Coronary artery (tissue), 2 donors: ENCODE measurements at places on chromosomes 7 and 10.
A peak's percentile ranks its signal among the peaks of the same experiment; 100 is the strongest.

DNA sequence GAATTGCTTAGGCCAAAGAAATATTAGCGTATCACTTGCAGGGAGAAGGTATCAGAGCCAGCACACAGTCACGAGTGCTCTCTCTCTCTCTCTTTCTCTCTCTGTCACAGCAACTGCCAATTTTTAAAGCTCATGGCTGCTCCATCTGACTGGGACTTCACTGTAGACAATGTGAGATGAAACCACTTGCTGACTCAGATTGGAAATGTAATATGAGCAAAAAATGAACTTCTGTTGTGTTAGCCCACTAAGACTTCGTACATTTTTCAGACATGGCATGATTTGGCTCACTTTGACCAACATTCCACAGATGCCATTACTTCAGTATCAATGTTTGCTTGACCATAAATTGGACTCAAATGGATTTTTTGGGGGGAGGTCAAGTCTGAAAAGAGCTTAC is 68.1 kb downstream of the DGKB start:
- no peak for DNase-seq

GRCh38 chr10:123154711-123155505 is 706 bp downstream of the BUB3 start:
- DNase-seq: peak; percentile 78

- no peak for DNase-seq
Measured at GRCh38 chr7:45647967-45648670, 74.0 kb downstream of the ADCY1 start.

DNA sequence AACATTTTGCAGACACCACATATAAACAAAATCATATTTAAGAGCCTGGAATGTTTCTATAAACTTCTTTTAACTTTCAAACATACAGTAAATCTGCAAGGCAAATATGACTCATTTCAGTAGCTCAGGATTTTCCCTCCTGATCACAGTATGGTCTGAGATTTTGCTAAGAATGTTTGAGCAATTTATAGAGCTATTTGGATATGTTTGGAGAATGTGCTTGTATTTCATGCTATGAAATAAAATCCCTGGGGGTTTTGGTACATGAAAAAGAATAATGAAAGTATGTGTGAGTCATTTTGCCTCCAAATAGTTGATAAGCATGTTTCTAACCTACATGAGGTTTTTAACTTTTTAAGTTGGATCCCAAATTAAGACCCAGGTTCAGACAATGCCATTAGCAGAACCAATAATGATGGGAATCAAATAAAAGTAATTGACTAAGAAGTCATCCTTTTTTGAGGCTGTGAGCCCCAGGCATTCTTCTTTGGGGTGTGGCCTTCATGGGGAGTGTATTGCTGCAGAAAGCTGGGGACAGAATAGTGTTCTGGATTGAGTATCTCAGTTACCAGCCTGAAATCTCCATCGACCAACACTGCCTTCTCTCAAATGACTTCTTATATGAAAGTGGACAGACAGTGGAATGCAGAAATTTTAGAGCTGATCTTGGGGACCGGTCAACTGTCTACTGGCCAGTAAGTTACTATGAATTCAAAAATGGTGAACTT is 66.1 kb upstream of the AGBL3 start:
- no peak for DNase-seq

GRCh38 chr7:107622429-107622828 is 38.2 kb upstream of the SLC26A4 start:
- no peak for DNase-seq

DNA sequence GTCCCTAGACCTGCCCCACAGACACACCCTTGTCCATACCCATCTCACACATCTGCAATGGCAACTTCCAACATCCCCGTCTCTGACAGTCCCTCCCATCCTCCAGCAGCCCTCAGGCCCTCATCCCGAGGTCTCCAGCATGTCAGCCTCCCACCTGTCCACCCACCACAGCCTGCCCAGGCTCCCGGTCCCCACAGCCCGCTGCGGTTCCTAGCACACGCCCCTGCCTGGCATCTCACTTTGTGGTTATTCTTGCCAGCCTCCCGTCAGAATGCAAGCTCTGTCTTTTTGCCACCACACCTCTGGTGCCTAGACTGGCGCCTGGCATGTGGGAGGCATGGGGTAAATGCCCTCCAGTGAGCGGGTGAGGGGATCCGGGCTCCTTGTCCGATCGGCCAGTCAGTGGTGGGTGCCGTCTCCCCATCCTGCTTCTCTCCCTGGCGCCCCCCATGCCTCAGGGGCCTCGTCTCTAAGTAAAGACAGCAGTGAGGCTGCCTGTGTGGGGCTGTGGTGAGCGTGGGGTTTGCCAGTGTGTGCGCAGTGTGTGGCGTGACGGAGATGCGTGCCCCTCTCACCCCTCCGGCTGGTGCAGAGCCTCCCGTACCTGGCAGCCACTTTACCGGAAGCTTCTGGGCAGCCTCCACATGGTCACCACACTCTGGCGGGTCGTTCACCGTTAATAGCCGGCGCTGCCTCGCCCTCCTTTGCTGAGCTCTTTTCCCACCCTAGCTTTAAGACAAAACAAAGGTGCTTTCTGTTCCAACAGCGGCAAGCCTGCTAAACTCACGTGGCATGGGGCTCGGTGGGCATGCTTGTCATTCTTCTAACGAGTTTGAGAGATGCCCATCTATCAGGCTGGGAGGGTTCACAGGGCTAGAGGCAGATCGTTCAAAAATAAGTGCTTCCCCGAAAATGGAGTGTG is 28.5 kb upstream of the TTYH3 start:
- no peak for DNase-seq

- DNase-seq: no peak
Measured at GRCh38 chr10:99761365-99761764, 21.1 kb upstream of the ABCC2 start.

- DNase-seq: no peak
Measured at GRCh38 chr7:12456506-12456905, 52.8 kb upstream of the VWDE start.

DNA sequence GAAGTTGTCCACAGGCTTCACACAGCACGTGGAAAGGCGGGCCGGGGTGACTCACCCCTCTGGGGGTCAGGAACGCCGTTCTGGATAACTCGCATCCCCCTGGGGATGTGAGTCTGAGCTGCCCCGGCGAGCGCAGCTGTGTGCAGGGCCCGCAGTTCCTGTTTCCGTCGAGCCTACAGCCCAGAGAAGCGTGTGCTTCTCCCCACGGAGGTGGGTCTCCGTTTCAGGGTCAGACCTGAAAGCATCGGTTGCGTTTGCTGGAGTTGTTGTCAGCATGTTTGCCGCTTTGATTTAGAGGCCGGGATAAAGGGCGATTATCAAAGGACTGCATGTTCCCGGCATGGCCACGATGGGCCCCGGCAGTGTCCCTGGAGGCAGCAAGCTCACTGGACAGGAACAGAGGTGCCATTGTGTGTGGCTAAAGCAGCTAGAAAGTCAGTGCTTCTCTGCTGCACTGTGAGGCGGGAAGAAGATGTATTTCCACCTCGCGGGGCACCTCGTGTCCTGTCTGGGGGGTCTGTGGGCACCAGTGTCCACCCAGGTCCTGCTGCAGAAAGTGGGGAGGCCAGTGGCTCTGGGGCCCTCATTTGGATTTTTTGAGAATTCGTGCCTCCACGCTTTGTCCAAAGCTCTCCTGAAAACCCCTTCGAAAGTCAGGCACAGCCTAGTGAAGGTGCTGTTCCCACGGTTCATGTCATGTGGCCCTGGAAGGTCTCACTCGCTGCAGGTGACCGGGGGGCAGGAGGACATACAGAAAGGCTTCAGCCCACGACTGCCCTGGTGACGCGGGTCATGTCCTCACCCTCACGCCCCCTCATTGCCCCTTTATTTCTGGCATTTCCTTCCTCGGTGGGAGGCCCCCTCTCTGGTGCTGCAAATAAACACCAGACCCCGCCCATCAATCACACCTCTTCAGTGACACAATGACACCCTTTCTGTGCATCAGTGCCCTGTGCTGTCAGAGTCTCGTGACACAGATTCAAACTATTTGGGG is 27.4 kb upstream of the GDI2 start:
- DNase-seq: no peak

GRCh38 chr10:102352066-102352715 is 43.3 kb upstream of the NFKB2 start:
- no peak for DNase-seq

- no peak for DNase-seq
Measured at GRCh38 chr10:35493196-35494118, 111.7 kb upstream of the GJD4 start.

- no peak for DNase-seq
Measured at GRCh38 chr10:78164702-78165101, 131.0 kb downstream of the RPS24 start.

DNA sequence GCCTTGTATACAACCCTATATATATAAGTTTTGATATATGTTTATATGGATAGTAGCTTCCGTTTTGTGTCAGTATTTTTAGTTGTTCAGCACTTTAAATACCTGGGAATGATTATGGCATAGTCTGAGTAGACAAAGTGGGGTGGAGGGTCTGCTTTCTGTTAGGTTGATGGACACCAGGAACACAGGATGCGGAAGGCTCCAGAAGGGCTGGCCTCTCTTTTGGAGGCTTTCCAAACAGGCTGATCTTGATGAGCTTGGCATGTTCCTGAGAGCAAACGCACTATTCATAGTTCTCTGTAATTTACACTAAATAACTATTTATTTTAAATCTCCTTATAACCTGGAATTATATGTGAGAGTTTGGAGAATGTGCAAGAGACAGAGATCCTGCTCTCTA is 12.7 kb downstream of the AKR1E2 start:
- no peak for DNase-seq

- DNase-seq: no peak
Measured at GRCh38 chr7:151061213-151062110, 2.1 kb downstream of the SLC4A2 start.

GRCh38 chr7:102830197-102830596 is 81.4 kb downstream of the FAM185A start:
- DNase-seq: no peak

- DNase-seq: no peak
Measured at GRCh38 chr10:93420944-93421825, 60.9 kb downstream of the MYOF start.

- no peak for DNase-seq
Measured at GRCh38 chr10:13851906-13852305, 265.1 kb downstream of the PRPF18 start.

DNA sequence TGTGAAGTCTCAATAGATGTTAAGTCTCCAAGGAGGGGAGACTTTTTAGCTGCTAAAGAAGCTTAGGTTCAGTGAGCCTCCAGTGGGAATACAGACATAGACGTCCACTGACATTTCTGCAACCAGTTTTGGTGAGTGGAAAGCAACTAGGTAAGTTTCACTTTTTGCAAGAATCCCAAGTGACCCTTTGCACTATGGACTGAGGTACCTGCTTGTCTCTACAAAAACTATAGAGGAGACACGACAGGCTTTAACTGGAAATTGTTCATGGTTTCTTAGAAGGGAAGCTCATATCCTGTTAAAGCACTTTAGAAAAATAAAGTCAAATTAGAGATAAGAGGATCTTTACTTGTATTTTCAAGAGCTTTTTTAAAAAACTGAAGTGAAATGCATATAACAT is 38.6 kb downstream of the GBF1 start:
- no peak for DNase-seq

DNA sequence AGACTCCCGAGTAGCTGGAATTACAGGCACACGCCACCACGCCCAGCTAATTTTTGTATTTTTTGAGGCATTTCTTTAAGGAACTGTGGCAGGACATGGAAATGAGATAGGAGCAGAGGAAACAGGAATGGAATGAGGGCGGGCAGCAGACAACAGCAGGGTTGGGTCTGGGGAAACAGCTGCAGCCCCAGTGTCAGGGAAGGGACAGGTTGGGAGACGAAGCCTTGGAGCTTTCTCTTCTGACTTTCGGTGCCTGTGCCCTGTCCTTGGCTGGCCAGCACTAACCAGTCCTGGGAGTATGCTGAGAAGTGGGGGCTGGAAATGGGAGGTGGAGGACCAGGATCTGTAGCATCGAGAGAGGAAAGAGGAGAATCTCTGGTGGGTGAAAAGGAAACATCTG is 47.4 kb downstream of the ATOH7 start:
- DNase-seq: no peak

DNA sequence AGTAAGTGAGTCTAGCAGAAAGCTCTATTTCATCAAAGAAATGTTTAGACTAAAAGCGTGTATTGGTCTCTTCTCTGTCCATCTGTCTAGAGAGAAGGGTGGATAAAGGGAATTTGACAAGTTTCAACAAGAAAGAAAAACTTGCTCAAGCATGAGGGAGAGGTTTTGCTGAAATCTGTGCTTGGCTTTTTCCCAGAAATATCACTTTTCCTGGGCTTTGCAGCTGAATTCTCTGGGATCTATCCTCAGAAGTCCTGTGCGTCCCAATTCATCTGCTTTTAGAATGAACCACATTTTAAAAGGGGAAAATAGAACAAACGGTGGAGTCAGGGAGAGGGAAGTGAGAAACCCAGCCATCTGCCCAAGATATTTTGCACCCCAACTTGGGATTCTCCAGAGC is 59.6 kb upstream of the CELF2 start:
- no peak for DNase-seq

GRCh38 chr7:74356589-74357315 is 67.5 kb downstream of the CLIP2 start:
- no peak for DNase-seq

DNA sequence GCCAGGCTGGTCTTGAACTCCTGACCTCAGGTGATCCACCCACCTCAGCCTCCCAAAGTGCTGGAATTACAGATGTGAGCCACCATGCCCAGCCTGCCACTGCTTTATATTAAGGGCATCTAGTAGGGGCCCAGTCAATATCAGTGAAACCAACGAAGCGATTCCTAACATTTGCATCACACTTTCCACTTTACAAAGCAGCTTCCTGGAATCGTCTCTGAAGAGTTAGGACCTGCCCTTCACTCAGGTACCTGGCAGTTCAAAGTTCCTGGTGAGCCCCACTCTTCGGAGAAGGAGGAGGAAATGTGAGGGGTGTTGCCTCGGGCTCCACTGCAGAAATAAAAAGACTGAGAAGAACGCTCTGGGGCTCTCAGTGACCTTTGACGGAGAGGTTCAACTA is 31.1 kb upstream of the EZH2 start:
- DNase-seq: peak; percentile 45

DNA sequence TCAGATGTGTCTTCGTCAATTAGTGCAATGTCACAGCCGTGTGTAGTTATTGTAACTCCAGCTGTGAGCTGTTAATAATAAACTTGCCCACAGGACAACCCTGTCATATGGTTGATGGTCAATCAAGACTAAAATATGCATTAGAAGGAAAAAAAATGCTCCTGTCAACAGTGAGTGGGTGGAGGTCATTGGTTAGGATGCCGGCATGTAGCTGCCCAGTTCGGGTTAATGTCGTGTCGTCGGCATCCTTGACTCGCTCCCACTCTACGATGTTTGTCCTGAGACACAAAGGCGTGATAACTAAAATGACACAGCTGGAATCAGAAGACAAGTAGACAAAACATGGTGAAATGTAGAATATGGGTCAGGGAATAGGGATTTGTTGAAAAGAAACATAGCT is 442.8 kb upstream of the NPVF start:
- no peak for DNase-seq

DNA sequence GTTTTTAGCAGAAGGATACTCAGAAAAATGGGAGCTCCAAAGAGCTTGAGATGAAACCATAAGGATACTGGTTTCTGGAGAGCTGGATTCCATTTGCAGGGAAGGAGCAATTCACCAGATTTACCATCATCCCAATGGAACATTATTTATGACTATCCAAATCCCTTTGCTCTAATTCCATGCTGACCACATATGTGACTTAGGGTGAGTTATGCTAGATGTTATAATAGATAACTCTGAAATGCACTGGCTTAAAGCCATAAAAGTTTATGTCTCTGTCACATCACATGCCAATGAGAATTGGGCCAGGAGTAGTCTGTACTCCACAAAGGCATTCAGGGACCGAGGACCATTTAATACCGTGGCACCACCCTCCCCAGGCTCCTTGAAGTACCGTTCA is 185.2 kb downstream of the SKIDA1 start:
- no peak for DNase-seq
